ENCODE measurements at places on chromosomes 7 and 10.

DNA sequence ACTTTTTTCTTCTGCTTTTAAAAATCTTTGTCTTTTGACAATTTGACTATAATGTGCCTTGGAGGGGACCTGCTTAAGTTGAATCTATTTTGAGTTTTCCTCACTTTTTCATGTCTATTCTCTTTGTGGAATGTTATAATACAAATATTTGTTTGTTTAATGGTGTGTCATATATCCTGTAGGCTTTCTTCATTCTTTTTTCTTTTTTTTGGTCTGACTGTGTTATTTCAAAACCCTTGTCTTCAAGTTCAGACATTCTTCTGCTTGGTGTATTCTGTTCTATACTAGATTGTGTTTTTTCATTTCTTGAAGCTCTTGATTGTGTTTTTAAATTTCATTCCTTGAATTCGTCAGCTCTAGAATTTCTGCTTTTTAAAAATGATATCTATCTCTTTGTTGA lies 228.2 kb downstream of the STK31 start:
- DNase-seq = no peak

GRCh38 chr7:156753630-156754029 lies 113.1 kb downstream of the RNF32 start:
- no peak for DNase-seq

- DNase-seq = no peak
Observed at GRCh38 chr7:118858651-118859149, 634.2 kb downstream of the ANKRD7 start.

DNA sequence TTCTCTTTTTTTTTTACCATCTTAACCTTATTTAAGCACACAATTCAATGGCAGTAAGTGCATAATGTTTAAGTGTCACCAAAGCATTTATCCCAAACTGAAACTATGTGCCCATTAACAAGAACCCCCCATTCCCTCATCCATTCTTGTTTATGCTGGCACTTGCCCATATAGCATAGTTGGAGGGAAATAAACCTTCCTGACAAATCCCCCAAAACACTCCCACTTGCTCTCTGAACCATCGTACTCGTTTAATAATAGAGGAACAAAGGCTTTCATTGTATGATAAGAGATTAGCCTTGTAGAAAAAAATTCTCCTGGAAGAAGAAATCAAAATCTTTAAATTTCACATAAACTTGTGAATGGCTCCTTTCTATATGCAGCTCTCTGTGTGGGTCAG lies 26.4 kb upstream of the KCNMA1 start:
- no peak for DNase-seq

GRCh38 chr10:112812586-112812985 lies 137.5 kb upstream of the TCF7L2 start:
- DNase-seq = no peak

GRCh38 chr10:51860257-51860656 lies 160.9 kb upstream of the CSTF2T start:
- DNase-seq = no peak

DNA sequence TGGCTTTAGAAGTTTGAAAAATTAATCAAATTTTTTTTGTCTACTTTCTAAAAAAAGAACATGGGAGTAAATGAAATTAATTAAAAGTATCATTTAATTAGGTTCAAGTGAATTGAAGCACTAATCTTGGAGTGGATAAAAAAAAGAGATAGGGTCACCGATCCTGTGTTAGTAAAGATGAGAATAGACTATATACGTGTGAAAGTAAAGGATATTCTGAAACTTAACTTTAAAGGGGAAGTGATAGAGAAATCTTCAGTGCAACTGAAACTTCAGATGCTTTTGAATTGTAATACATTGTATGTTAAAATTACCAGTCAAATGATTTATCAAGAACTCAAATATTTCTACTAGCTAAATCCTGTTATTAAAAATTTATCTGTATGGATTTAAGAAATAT lies 4.8 kb downstream of the NHLRC2 start:
- DNase-seq = no peak

DNA sequence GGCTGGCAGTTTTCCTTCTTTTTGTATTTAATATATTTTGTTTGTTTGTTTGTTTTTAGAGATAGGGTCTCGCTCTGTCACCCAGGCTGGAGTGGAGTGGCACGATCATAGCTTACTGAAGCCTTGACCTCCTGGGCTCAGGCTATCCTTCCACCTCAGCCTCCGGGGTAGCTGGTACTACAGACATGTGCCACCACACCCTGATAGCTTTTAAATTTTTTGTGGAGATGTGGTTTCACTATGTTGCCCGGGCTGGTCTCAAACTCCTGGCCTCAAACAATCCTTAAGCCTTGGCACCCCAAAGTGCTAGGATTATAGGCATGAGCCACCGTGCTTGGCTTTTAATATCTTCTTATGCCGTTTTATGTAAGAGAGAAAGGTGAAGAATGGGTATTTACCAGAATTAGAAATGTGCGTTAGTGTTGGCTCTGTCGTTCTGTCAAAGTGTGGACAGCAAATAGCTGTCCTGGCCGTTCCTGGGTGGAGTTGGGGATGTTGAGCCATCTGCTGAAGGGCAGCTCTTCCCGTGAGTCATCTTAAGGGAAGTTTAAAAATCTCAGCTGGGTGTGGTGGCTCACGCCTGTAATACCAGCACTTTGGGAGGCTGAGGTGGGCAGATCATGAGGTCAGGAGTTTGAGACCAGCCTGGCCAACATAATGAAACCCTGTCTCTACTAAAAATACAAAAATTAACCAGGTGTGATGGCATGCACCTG lies 14.8 kb downstream of the OGDH start:
- DNase-seq = no peak

- DNase-seq = no peak
Observed at GRCh38 chr7:31893365-31893764, 176.8 kb downstream of the PDE1C start.

DNA sequence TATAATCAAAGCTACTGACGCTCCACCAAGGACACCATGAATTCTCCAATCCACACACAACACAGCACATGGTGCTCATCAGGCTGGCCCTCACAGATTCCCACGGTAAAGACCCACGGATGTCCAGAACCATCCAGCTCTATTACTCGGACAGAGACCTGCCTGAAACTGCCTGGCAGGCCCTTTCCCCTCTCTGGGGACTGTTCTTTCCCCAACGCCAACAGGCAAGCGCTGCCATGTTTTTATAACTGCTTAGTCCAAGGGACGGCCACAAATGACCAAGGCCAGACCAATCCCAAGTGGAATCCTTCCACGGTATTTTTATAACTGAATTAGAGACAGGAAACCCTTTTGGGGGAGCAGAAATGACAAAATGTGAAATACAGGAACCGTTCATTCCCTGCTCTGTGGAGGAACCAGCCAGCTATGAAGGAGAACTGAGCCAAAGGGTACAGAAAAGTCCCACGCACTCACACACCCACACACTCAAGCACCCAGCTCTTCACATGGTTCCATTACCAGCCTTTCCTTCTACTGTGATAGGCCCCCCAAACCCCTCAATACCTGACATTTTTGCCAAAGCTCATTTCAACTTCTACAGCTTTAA lies 4.1 kb downstream of the PIP4K2A start:
- no peak for DNase-seq

- DNase-seq = no peak
Observed at GRCh38 chr10:112650588-112651030, 203.6 kb downstream of the VTI1A start.

GRCh38 chr7:38245409-38245977 lies 27.9 kb downstream of the TARP start:
- no peak for DNase-seq

- no peak for DNase-seq
Observed at GRCh38 chr7:103149808-103150180, 895 bp upstream of the NAPEPLD start.
